CD4-positive, alpha-beta T cell treated with Interferon gamma for 1 hour (primary cell): ENCODE measurements at places on chromosomes 7 and 10.

DNA sequence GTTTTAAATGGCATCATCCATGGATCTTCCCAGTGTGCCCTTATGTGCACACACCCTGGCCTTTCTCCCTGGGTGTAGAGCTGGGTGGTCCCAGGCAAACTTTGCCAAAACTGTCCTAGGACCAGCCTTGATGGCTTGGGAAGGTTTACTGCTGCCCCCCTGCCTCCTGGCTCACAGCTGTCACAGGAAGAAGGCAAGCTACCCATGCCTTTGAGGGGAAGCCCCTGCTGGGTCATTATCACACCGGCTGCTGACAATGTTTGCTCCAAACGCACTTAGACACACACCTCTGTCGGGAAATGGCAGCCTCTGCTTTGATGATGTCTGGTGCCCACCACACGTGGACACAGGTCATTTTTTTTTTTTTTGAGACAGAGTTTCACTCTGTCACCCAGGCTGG lies 25.2 kb upstream of the FIGNL1 start:
- DNase-seq = no peak

GRCh38 chr7:21364801-21365271 lies 63.0 kb upstream of the SP4 start:
- no peak for DNase-seq

- DNase-seq = no peak
These were observed 72.7 kb upstream of the AOAH start for GRCh38 chr7:36796850-36797536.

- DNase-seq = no peak
These were observed 63.0 kb downstream of the RALA start for GRCh38 chr7:39686261-39686924.

GRCh38 chr10:27099448-27099847 lies 846 bp downstream of the ANKRD26 start:
- DNase-seq = no peak

DNA sequence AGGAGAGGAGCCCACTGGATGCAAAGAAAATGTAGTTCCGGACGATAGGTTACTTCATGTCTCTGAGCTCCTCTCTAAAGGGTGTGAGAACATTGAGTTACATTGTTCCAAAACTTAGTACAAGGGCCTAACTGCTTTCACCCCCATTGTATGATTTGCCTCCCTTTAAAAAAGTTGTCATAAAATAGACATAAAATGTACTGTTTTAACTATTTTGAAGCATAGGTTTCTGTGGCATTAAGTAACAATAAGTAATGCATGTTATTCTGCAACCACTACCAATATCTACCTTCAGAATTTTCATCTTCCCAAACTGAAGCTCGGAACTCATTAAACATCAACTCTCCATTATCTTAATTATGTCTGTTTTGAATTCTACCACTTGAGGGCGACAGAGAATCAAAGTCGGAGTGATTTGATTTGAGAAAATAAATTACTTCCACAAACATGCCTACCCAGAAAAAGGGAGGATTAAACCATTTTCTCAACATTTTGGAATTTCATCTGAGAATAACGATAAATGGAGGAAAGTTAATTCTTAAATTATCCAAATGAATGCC lies 2.7 kb downstream of the IGFBP1 start:
- no peak for DNase-seq

GRCh38 chr10:22623633-22624253 lies 90.6 kb downstream of the PIP4K2A start:
- DNase-seq = no peak
